ENCODE measurements at places on chromosomes 11 and 22. TPM values are rescaled to one million over a fixed set of nuclear protein-coding genes. Genes with fewer than 3 reads are reported as not detected.

The ACRV1 gene
- not detected for total RNA-seq

The OR10A5 gene
- not detected for total RNA-seq

The MYO18B gene
- not detected for total RNA-seq

The ZNF74 gene
- 7.0 TPM for total RNA-seq

The DCHS1 gene
- total RNA-seq = 0.78 TPM

The FREY1 gene
- total RNA-seq = 2.3 TPM

The ASRGL1 gene
- not detected for total RNA-seq

The RAB3IL1 gene
- 13.5 TPM for total RNA-seq

The OR51I1 gene
- not detected for total RNA-seq

The CASP1 gene
- total RNA-seq = 9.9 TPM

The OR10D3 gene
- not detected for total RNA-seq

The MRGPRX3 gene
- not detected for total RNA-seq

The PYGM gene
- total RNA-seq = 0.37 TPM

The SNX32 gene
- total RNA-seq = 1.2 TPM

The CDKN1C gene
- 1.2 TPM for total RNA-seq

The B3GAT3 gene
- 28.0 TPM for total RNA-seq

The PHLDA2 gene
- 13.3 TPM for total RNA-seq

The DGCR8 gene
- 17.6 TPM for total RNA-seq

The BBOX1 gene
- not detected for total RNA-seq

The CARD10 gene
- 32.1 TPM for total RNA-seq

The B3GAT1 gene
- total RNA-seq = not detected

The NAP1L4 gene
- total RNA-seq = 104 TPM

The ZNRF3 gene
- 5.9 TPM for total RNA-seq

The OR52A1 gene
- total RNA-seq = not detected

The IL18 gene
- total RNA-seq = not detected

The MRGPRE gene
- total RNA-seq = 0.73 TPM

The TRIOBP gene
- 191 TPM for total RNA-seq

The GDPD4 gene
- total RNA-seq = not detected

The BRSK2 gene
- total RNA-seq = not detected

The SLC22A12 gene
- total RNA-seq = not detected

The BTBD18 gene
- not detected for total RNA-seq

The PNPLA3 gene
- total RNA-seq = 10.6 TPM

The PATE2 gene
- total RNA-seq = 0.37 TPM

The LMO2 gene
- total RNA-seq = under 0.01 TPM

The TMEM86A gene
- total RNA-seq = 0.78 TPM

The VEGFB gene
- 26.0 TPM for total RNA-seq

The PDGFD gene
- 0.39 TPM for total RNA-seq

The OR52E8 gene
- total RNA-seq = not detected

The ALKBH3 gene
- total RNA-seq = 43.0 TPM

The NNMT gene
- 193 TPM for total RNA-seq

The PKP3 gene
- 1.8 TPM for total RNA-seq

The APOL1 gene
- 10.3 TPM for total RNA-seq

The CHST1 gene
- total RNA-seq = 3.3 TPM
